ENCODE measurements at places on chromosomes 5 and 9. TPM values are rescaled to one million over a fixed set of nuclear protein-coding genes. Genes with fewer than 3 reads are reported as not detected.
A peak's percentile ranks its signal among the peaks of the same experiment; 100 is the strongest.

GRCh38 chr5:139861021-139861888 is 65.6 kb downstream of the PSD2 start:
- DNase-seq, result peak; percentile 29

DNA sequence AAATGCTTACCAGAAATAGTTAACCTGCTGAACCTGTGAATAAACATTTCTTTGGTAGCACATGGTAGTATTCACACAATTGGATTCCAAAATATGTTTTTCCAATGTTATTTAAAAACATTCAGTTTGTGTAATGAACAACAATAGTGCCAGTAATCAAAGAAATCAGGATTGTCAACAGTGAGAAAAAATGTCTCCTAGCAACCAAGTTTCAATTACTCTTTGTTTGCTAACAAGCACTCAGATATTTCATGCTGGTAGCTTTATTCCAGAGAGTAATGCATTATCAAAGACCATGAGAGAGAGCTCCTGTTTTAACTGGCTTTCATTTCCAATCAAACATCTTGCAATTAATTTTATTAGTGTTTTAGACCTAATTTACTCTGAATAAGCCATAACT is 768.1 kb upstream of the GRAMD2B start:
- DNase-seq, result no peak

DNA sequence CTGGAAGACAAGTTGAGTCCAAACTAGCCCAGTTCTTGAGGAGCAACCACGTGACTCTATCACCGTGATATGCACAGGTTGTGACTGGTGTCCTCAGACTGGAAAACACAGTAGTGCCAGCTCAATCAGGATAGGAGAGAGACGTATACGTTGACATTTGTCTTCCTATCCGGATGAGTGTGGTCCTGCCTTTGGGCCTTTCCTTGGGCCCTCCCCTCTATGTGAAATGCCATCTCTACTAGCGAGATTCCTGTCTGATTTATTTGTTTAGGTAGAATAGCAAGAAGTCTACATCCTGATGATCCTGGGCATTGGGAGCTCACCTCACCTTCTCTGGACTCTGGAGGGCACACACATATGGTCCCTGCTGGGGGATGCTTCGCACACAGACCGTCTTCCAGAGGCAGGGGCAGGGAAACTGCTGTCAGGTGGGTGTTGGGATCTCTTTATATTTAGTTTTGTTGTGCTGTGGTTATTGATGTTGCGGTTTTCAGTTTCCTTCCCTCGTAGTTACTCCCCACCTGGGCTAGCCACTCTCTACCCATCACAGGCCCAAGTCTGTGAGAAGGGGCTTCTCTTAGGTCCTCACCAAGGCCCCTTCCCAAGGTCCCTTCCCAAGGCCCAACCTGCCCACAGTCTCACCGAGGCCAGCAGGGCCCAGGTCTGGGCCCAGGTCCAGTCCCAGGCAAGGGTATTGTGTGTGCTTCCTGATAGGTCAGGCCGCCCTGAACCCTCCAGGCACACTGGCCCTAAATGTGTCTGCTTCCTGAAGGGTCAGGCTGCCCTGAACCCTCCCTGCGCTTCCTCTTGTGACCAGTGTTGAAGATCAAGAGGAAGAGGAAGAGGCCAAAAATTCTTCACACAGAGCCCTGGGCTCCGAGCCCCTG is 19.0 kb upstream of the SPINK4 start:
- peak; percentile 52 for DNase-seq

GRCh38 chr5:171010086-171010485 is 148.3 kb downstream of the RANBP17 start:
- no peak for DNase-seq

- DNase-seq, result no peak
These were observed 47.1 kb upstream of the POU4F3 start for GRCh38 chr5:146291421-146292074.

DNA sequence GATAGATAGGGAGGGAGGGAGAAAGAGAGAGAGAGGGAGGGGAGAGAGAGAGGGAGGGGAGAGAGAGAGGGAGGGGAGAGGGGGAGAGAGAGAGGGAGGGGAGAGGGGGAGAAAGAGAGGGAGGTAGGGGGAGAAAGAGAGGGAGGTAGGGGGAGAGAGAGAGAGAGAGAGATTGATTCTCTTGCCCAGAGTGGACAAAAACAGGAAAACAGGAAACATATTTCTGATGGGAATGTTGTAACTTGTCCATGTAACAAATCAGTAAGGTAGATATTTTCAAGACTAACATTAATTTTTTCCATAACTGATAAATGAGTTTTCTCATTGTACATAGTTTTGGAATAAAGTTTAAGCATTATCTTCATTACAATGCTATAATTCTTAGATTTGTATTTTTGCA is 811.7 kb upstream of the GRAMD2B start:
- DNase-seq, result no peak

GRCh38 chr9:73231203-73231602 is 79.5 kb downstream of the ANXA1 start:
- DNase-seq, result no peak

- no peak for DNase-seq
These were observed 43.2 kb downstream of the SEMA4D start for GRCh38 chr9:89454498-89455355.

GRCh38 chr5:98769959-98770208 is 3.6 kb upstream of the RGMB start:
- no peak for DNase-seq

DNA sequence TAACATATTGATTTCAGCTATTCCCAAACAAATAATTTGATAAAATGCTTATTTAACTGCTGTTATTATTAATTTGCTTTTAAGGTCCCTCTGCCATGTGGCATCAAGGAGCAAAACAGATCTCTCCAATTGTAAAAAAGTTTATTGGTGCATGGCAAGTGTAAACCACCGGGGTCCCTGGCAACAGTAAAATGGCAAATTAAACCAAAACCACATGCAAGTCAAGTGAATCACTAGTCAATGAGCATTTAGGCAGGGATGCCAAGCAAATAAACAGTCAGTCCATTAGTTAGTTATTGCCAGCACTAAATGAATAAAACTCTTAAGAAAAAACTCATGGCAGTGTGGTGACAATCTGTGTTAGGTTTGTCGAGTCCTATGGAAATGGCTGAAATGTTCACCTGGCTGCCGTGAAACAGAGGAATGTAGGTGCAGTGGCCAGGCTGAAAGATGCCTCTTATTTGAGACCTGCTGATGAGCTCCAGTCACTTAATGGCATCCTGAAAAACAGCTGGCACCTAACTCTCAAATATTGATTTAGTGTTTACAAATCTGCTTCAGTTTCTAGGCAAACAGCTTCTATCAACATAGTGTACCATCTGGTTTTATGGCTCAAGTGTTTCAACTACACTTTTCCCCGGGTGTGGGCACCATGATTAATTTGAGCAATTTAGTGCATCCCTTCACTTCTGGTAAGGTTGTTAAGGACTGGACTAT is 296.5 kb upstream of the ITGA1 start:
- DNase-seq, result no peak

- DNase-seq, result no peak
These were observed 709 bp upstream of the SYNPO start for GRCh38 chr5:150639751-150640150.

DNA sequence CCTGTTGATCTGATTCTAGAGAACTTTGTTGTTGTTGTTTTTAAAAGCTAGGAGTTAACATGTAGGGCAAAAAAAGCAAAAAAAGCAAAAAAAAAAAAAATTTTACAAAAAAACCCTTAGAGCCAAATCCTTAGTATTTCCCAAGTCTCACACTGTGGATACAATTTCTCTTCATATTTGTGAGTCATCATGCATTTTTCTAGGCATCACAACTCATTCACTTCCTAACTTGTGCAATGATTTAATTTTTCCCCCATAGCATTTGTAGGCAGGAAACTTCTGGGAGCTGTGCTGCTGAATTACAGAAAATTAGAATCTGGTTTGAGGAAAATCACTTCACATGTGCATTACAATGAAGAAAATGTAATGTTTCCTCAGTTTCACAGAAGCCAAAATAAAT is 91.9 kb downstream of the MARCHF3 start:
- no peak for DNase-seq

- DNase-seq, result no peak
These were observed 6.9 kb downstream of the YTHDC2 start for GRCh38 chr5:113520429-113520828.

DNA sequence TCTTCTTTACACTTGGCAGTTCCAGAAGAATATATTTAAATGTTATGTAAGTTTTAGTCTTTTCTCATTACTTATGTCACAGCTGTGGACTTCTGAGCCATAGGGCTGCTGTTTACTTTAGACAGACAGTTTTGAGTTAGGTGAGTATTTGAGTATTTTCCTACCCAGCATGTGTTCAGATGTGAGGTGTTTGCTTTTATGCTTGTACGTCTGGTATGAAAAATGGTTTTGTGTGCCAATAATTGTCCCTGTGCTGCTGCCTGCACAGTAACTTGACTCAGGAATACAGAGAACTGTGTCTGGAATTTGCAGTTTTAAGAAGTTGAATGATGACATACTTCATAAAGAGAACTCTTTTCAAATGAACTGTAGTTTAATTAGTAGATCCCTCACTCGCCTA is 20.8 kb downstream of the MEGF10 start:
- DNase-seq, result no peak

DNA sequence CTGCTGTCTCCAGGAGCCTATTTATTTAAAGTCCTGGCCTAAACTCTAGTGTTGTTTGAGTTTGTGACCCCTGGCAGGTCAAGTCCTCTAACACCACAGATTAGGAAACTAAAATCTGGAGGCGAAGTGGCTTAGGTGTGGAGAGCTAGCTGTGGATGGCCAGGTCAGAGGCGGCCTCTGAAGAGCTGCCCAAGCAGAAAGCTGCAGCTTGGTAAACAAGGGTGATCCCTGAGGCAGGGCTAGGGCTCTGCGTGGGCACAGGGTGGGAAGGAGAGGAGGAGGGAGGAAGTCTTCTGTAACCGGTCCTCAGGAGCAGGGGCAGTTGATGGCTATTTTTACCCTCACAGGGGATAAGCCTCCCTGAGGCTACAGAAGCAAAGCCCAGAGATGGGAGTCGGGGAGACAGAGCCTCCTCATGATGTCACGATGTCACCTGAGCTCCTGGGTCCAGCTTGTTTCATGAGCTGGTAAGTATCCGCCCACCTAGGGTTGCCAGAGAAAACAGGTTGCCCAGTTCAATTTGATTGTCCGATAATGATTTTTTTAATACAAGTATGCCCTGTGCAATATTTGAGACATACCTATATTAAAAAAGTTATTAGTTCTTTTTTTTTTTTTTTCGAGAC is 25.9 kb upstream of the BOD1 start:
- DNase-seq, result no peak

GRCh38 chr5:92207151-92207550 is 824.0 kb upstream of the ARRDC3 start:
- no peak for DNase-seq

DNA sequence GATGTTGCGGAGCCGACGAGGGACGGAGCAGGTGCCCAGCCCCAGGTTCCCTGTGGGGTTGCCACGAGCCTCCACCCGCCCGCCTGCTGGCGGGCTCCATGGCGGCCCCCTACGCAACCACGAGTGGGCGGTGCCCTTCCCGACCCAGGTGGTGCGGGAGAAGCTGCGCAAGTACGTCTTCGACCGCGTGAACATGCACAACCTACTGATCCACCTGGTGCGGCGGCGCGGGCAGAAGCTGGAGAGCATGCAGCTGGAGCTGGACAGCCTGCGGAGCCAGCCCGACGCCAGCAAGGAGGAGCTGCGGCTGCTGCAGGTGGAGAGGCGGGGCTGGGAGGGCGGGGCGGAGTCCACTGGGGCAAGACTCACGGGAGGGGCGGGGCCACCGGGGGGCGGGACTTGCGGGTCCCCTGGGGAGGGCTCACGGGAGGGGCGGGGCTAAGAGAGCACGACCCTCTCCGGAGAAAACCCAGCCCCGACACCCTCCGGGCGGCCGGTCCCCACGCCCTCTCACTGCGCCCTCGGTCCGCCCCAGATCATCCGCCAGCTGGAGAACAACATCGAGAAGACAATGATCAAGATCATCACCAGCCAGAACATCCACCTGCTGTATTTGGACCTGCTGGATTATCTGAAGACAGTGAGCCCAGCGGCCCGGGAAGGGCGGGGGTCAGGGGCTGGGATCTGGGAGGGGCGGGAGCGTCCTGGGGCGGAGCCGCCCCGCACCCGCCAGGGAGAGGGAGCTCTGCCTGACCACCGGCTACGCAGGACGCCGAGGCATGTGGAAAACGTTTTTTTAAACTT is 3.9 kb downstream of the CCDC183 start:
- DNase-seq, result peak; percentile 94

SPRY4 gene
- total RNA-seq, result 42.7 TPM

TMEM245 gene
- 85.7 TPM for total RNA-seq

SUSD3 gene
- total RNA-seq, result 5.3 TPM

PCDHGA11 gene
- total RNA-seq, result 3.2 TPM

IL13 gene
- not detected for total RNA-seq
